ENCODE measurements at places on chromosomes 1 and 21.

- no peak for DNase-seq
Observed at GRCh38 chr1:167463875-167464575, 54.3 kb downstream of the CD247 start.

GRCh38 chr1:96365076-96365475 lies 356.5 kb upstream of the PTBP2 start:
- no peak for DNase-seq

- no peak for DNase-seq
Observed at GRCh38 chr1:37861151-37861550, 1.8 kb upstream of the MTF1 start.

- DNase-seq: no peak
Observed at GRCh38 chr1:72034827-72035226, 247.5 kb downstream of the NEGR1 start.

DNA sequence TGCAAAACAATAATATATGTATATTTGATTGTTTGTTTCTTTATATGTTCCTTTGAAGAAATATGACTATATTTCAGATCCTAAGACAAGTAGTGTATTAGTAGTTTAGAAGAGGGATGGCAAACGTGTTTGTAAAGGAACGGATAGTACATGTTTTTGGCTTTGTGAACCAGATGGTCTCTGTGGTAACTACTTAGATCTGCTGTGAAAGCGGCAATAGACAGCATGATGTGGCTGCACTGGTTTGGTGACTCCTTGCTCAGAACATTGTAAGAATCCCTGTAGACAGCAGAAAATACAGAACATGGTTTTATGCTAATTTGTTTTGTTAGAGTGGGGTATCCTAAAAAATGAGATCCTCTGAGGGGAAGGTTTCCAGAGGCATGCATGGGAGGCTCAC lies 3.1 kb downstream of the ACADM start:
- no peak for DNase-seq

DNA sequence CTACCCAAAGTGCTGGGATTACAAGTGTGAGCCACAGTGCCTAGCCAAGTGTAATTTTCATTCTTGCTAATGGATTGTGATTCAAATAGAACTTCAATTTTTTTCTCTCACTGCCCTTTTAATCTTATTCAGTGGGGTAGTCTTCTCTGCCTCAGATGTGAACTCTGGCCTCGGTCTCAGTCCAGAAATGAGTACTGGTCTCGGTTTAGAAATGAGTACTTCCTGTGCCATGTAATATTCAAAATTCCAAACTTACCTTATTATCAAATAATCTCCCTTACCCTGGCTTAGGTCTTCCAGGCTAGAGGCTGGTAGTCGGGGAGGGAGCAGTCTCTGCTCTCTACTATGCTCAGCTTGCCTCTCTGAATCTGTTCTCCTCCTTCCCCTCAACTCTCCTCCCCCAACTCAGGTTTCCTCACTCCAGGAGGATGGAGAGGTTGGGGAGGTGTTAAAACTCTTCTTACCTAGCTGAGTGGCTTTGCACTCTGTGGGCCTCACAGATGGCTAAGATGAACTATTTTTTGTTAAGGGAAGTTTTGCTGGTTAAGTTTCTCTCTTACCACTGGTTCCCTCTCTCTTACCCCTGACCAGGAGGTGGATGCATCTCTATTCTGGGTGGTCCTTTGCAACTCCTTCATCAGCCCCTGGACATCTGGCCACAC lies 4.8 kb upstream of the SLAMF9 start:
- DNase-seq: no peak

DNA sequence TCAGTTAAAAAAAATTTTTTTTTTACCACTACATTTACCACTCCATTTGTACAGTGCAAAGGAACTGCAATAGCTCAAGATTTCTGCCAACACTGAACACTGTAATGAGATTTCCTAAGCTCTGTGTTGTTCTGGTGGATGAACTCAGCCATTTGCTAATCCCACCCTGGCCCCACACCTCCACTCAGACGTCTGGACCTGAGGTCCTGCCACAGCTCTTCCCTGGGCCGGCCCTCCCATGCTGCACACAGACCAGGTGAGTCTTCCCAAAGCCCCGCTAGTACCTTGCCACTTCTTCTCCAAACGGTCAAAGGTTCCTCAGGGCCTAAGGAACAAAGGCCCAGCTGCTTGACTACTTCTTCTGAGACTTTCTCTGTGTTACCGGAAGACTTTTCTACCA lies 56.4 kb downstream of the SLC45A1 start:
- no peak for DNase-seq

DNA sequence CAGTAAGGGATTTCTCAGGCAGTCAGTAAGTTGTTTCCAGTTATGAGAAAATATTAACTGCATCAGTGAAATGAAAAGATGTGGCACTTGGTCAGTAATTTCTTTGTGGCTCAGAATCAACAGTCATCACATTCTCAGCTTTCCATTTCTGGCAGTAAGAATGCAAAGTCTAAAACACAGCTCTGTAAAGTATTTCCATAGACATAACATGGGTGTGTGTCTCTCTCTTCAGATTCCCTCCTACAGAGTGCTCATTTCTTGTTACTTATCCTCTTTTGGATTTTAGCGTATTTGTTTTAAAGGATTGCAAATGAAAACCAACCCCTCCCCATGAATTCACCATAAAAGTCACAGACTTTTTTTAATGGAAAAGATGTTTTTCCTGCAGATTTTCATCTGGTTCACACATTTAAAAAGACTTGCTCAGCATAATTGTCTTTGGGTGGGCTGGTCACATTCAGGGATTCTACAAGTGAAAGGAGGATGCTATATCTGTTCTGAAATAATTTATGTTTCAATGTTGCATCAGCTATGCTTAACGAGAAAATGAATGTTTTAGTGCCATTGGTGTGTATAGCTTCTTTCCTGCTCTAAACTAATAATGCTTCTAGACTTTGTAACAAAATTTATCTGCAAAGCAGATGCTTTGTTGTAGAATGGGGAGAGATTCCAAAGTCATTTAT lies 34.6 kb upstream of the CD55 start:
- DNase-seq: no peak

- no peak for DNase-seq
Observed at GRCh38 chr1:63836374-63836773, 62.6 kb downstream of the ROR1 start.

GRCh38 chr21:43659136-43660000 lies at the start of the genes HSF2BP and RRP1B:
HSF2BP (minus strand) TSS chr21:43659488; CDS start chr21:43658096, 1,392 bp downstream.
RRP1B (plus strand) TSS chr21:43659560; CDS start chr21:43659665, 105 bp downstream.
- DNase-seq: no peak

DNA sequence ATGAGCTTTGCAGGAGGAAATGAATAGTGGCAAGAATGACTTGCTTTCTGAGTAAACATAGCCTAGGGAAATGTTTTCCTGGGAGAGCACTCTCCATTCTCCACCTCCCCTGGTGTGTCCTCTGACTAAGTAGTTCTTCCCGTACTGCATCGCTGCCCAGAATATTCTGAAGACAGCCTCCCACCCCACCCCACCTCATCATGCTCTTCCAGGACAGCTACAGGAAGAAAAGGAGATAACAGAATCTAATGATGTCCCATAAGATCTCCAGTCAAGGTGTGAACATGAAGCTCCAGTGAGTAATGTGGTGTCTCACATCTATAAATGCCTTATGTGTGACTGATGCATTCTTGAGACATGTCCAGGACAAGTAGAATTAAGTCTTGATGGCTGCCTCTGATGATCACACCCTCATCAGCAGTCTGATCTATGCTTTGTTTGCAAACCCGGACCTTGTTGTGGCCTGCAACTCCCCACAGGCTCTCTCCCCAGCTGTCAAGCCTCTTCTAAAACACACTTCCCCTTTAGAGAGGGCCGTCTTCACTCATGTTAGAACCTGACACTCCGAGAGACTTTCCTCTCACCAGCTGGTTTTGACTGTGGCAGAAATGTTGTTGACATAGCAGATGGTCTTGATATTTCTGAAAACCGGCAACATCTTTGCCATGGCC lies 183.0 kb downstream of the CYYR1 start:
- DNase-seq: no peak

- no peak for DNase-seq
Observed at GRCh38 chr1:107294686-107295085, 153.8 kb downstream of the NTNG1 start.

- DNase-seq: no peak
Observed at GRCh38 chr1:8207202-8207601, 110.7 kb upstream of the SLC45A1 start.

DNA sequence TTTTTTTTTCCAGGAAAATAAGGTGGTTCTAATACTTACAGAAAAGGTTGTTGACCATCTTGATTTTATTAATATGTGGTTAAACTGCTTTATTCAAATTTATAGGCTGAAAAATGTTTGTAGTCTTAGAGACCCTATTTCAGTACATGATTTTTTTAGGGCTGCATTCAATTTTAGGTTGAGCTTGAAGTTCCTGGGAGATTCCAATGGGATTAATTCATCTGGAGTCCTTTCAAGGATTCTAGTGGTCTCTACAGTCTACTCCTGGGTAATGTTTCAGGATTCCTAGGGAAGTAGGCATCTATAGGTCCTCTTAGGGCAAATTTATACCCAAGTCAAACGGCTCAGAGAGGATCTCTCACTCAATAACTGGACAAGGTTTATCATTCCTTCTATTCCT lies 126.7 kb downstream of the HMCN1 start:
- no peak for DNase-seq

DNA sequence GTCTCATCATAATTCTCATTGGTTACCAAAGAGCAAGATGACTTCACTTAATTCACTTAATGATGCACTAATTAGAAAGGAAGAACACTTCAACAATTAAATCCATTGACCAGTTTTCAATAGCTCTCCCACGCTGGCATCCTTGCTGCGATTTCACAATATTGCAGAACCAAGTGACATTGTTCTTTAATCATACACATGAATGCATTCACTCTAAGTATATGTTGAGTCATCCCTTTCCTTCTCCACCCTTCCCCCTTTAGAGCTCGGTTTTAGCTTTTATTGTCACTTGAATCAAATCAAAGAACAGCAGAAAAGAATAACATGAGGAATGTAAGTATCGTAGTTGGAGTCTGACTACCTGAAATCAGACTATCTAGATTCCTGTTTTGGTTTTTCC lies 233.6 kb upstream of the FMN2 start:
- no peak for DNase-seq

DNA sequence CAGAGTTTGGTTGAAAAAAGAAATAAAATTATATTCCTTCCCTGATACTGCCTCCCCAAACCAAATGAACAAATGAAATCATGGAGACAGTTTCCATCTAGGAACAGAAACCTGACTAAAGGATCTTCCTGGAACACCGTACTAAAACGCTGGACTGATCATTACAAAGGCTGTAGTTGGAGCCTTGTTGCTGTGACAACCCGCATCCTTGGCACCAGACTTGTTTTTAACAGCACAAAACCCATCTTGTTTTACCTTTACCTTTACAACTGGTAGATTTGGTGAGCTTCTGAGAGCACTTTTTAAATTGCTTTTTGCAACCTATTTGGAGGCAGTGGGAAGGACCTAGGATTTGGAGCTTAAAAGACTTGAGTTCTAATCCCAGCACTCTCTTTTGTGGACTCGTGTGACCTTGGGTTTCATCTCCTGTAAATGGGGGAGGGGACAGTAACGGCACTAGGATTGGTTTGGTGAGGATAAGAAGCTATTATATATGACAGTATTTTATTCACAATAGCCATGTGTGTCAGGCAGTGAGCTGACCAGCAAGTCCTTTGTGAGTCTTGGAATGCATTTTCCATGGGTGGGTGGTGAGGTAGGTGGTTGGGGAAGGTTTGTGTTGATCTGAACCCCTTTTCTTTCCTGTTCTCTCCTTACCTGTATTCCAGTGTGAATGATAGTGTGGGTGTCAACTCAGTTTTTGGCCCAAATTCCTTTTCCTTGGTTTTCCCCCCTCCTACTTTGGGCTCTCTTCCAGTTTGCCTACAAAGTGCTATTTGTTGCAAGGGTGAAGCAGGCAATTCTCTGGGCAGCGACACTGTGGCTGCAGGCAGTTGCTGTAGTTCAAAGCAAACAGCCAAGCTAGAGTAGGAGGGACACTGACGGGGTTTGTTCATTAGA lies 12.6 kb downstream of the LRRC8D start:
- no peak for DNase-seq

DNA sequence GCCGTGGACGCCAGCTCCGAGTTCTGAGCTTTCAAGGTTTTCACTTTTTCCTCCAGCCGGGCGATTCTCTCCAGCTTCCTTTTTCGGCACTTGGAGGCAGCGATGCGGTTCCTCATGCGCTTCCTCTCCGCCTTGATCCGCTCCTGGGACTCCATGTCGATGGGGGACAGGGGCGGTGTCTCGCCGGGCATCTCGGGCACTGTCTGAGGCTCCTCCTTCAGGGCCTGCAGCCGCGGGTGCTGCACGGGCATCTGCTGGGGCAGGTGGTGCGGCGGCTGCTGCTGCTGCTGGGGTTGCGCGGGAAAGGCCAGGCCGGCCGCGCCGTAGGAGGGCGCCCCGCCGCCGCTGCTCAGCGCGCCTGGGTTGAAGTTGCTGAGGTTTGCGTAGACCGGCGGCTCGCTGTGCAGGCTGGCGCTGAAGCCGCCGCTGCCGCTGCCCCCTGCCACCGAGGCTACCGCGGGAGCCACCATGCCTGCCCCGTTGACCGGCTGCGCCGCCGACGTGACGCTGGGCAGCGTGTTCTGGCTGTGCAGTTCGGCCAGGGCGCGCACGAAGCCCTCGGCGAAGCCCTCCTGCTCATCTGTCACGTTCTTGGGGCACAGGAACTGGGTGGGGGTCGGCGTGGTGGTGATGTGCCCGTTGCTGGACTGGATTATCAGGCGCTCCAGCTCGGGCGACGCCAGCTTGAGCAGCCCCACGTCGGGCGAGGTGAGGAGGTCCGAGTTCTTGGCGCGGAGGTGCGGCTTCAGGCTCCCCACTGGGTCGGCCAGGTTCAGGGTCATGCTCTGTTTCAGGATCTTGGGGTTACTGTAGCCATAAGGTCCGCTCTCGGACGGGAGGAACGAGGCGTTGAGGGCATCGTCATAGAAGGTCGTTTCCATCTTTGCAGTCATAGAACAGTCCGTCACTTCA lies 1.4 kb downstream of the JUN start:
- DNase-seq: no peak

DNA sequence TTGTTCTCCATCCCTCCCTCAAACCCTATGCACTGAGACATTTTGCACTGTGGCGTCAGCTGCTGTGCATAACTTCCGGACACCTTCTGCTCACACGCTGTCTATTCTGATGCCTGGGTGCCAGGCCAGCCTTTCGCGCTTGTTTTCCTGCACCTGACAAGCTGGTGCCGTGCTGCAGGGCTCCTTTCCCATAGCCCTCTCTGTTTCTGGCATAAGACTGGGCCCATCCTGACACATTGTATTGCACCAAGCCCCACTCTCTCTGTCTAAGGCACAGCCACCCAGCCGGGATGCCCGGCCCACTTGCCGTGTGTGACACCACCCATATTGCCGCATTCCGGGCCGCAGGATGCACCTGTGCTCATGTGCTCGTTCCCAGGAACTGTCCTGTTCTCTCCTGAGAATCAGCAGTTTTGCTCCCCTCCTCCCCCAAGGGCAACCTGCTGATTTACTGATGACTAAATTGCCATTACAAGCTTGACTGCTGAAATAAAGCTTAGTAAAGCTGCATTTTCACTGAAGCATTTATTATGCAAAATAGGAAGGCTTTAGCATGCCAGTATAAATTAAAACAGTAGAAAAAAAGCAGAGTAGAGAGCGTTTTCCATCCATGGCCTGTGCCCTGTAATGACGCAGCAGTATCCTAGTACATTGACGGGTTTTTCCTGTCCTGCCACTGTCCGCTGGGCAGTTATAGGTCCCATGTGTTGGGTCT lies 88.0 kb downstream of the CD247 start:
- DNase-seq: no peak

- no peak for DNase-seq
Observed at GRCh38 chr21:34280389-34280795, 83.4 kb upstream of the KCNE2 start.

GRCh38 chr1:97174039-97174704 lies 452.6 kb downstream of the PTBP2 start:
- no peak for DNase-seq

GRCh38 chr1:227365473-227366431 lies 47.5 kb upstream of the CDC42BPA start:
- DNase-seq: no peak

Measured in cortex of kidney (tissue), 1 donor.